ENCODE measurements at places on chromosomes 1 and 21.

GRCh38 chr1:203558064-203558760 lies 64.3 kb downstream of the OPTC start:
- peak; percentile 83 for DNase-seq

GRCh38 chr1:192475329-192475728 lies 100.2 kb upstream of the RGS1 start:
- DNase-seq: no peak

GRCh38 chr1:159868766-159869165 lies 6.3 kb upstream of the VSIG8 start:
- DNase-seq: no peak

DNA sequence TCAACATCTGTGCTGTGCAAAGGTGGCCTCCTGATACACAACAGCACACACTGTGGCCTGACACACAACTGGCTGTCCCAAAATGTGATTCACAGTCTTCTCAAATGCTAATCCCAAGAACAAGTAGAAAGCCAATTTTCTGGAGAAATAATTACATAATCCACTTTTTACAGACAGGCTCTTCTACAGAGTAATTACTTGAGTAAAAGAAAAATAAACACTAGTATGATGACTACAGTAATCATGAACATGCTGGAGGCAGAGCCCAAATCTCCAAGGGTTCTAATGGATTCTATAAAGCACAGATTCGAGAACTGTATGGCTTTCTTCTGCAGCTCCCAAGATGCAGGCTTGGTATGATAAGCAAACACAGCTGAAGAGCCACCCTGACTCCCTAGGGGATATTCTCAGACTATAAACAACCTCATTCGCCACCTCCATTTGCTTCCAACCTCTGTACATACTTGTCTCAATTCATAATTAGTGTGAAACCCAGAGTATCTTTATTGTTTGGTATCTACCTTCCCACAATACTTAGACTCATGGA lies 81.9 kb downstream of the SIPA1L2 start:
- no peak for DNase-seq

- DNase-seq: peak; percentile 76
These were observed 18.6 kb downstream of the NTPCR start for GRCh38 chr1:232968965-232969364.

DNA sequence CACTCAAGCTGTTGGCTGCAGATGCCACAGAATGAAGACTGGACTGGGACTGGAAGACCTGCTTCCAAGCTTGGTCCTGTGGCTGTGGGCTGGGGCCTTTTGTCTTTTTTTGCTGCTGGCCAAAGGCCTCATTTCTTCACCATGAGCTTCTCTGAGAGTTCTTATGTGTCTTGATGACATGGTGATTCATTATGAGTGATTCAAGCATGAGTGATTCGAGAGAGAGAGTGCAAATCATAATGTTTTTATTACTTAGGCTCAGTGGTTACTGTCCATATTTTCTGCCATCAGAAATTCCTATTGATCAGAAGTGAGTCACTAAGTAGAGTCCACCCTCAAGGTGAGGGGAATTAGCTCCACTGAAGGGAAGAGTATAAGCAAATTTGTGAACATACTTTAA lies 94.0 kb downstream of the PCP4 start:
- no peak for DNase-seq

DNA sequence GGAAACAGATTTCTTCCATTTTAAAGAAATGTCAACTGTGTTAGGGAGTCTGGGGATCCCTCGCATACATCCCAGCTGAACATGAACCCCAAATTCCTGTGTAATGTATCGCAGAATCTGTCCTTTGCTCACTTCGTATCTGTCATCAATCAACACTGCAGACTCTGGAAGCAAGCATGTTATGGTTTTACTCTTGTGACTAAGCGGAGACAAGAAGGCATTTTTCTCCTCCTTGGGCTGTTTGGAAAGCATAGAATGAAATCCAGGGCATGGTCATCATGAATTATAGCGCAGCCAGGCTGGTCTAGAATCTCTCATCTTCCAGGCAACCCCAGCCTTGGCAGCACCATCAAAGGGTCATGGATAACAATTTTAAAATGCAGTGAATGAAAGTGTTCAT lies 290.2 kb downstream of the KIF26B start:
- DNase-seq: no peak

DNA sequence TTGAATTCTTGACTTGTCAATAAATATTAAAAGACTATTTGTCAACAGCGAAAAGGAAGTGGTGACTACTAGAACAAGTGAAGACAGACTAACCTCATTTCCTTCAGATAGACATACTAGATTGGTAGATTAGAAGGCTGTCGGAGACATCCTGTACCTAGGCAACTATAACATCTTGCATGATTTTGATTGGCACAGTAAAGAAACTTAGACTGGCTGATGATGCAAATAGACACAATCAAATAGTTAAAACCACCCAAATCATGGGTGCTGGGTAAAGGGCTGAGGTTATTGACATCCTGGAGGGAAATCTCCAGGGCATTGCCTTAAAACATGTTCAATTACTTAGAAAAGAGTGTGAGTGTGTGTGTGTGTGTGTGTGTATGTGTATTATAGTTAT lies 85.9 kb upstream of the EDEM3 start:
- DNase-seq: no peak

DNA sequence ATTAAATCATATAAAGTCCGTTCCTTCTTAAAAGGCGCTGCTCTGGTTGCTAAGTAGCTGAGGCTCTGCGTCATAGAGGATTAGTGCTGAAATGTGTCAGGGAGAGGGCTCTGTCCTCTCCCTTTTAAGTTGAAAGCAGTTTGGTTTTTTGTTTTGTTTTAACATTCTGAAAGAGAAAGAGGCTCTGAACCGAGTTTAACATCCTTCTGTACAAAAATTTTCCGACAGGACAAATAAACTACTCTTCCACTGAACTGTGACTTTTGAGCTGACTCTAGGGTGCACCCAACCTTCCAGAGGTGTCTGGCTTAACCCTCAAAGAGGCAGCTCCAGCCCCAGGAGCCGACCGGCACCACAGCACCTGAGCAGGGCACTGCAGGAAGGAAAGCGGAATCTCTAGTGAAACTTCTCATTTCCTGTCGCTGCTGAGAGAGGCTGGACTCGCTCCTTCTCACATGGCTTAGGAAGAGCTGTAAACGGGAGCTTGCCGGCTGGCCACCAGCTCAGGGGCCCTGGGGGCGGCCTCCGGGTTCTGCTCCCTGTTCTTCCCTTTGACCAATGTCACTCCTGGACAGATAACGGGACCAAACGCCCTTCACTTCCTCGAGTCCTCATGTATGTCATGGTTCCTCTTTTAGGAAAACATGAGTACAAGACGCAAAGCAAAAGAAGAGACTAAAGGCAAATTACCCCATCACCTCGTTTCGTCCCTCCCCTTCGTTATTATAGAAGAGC lies 1.2 kb downstream of the VAV3 start:
- no peak for DNase-seq

- DNase-seq: no peak
These were observed 187.4 kb downstream of the DISC1 start for GRCh38 chr1:231814021-231814420.

GRCh38 chr1:181655756-181656155 lies 172.4 kb downstream of the CACNA1E start:
- peak; percentile 1 for DNase-seq

GRCh38 chr1:160206421-160207117 lies 1.4 kb downstream of the PEA15 start:
- DNase-seq: peak; percentile 77

DNA sequence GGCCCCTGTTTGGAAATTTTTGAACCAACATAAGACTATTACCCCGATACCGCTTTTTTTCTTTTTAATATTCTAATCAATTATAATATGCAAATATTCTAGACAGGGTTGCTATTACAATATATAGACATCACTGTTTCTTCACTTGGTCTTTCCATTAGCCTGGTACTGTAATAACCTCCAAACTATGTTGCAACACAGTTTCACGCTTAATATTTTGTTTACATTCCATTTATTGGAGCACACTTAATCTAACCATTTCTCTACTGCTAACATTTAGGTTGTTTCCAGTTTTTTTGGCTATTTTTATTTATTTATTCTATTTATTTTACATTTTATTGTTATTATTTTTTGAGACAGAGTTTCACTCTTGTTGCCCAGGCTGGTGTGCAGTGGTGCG lies 17.6 kb upstream of the NID1 start:
- no peak for DNase-seq

- no peak for DNase-seq
These were observed 783.2 kb upstream of the NEGR1 start for GRCh38 chr1:73065339-73066041.

- no peak for DNase-seq
These were observed 169.5 kb upstream of the L1TD1 start for GRCh38 chr1:62025154-62025553.

DNA sequence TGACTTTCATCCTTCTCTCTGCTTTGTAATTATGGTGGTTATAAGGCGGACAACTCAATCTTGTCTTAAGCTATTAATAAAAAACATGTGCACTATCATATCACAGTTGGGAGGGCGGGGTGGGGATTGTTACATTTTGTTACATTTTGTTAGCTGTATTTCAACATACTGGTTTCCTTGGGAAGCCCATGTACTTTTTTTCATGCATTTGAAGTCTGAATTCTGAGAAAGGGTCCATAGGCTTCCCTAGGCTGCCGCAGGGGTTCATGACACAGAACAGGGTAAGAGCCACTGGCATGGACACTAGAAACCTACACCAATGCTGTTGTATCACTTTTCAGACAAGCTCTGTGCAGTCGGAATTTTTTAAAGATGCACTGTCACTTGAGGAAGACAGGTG lies 178.8 kb downstream of the ETS2 start:
- no peak for DNase-seq

- DNase-seq: no peak
These were observed 505.5 kb downstream of the LMO4 start for GRCh38 chr1:87834151-87834550.

DNA sequence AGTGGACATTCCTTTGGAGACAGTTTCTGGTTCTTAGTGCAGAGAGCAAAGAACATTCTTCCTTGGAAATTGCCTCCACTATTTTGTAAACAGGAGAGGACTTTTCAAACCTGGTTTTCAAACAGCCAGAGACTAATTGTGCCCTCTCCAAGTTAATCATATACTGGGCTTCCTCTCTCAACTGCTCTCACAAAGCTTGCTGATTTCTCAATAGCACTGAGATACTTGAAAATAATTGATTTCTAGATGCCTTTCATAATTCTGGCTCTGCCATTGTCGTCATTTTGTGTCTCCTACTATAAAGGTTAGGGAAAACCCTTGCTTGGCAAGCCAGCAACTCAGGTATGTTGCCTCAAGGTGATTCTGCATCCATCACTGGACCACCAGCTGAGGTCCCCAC lies 56.0 kb downstream of the KCNJ15 start:
- no peak for DNase-seq

GRCh38 chr1:60229821-60230220 lies 156.3 kb upstream of the C1orf87 start:
- DNase-seq: no peak

- no peak for DNase-seq
These were observed 39.2 kb downstream of the KCNAB2 start for GRCh38 chr1:6084781-6085495.

DNA sequence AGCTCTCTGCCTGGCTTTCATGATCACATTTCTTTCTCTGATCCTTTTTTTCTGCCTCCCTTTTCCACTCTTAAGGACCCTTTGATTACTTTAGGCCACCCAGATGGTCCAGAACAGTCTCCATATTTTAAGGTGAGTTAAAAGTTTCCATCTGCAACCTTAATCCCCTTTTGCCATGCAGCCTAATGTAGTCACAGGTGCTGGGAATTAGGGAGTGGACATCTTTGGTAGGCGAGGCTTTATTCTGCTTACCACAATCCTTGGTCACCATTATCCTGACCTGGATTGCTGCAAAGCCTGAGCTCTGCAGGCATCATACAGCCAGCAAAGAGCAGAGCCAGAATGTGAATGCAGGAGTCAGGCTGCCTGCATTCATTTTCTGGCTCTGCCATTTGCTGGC lies 95.9 kb downstream of the XCL2 start:
- no peak for DNase-seq

GRCh38 chr1:182315167-182315556 lies 76.4 kb downstream of the GLUL start:
- no peak for DNase-seq

GRCh38 chr1:79059341-79059740 lies 52.8 kb upstream of the ADGRL4 start:
- no peak for DNase-seq

- peak; percentile 56 for DNase-seq
These were observed 101.7 kb upstream of the BEND5 start for GRCh38 chr1:48878191-48878940.

DNA sequence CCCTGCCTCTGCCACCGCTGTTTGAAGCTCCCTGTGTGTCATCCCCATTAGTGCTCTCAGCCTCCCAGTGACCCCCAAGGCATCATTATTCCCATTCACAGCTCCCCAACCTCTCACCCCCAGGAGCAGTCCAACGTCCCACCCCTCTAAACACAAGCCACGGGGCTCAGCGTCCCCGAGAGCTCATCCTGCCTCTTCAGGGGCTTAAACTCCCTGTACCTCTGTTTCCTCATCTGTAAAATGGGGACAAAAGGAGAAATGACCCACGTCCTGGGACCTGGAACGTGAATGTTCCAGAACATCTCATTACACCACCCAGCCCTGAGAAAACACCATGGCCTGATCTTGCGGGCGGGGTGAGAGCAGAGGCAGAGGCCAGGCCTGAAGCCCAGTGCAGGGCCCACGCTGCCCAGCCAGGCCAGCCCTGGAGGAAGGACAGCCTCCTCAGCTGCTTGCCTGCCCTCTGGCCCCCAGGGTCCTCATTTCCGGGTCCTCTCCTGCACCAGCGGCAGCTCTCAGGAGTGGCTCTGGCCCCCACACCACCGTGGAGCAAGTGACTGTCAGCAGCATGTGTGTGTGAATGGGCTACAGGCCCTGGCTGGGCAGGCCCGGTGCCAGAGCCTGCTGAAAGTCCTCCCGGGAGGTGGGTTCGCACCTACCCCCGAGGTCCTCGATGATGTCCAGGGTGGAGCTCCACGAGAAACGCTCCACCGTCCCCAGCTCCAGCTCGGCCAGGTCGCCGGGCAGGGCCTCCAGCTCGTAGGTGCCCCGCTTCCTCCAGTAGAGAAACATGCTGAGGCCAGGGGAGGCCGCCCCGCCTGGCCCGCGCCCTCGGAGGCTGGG lies 14.1 kb upstream of the PLEKHG5 start:
- DNase-seq: no peak

- DNase-seq: peak; percentile 67
These were observed 17.4 kb upstream of the GNG12 start for GRCh38 chr1:67850611-67851075.

GRCh38 chr1:246012341-246012740 lies 494.7 kb downstream of the SMYD3 start:
- no peak for DNase-seq

- DNase-seq: no peak
These were observed 1.5 kb upstream of the ACADM start for GRCh38 chr1:75722966-75723365.

- DNase-seq: no peak
These were observed 43.1 kb downstream of the DUSP10 start for GRCh38 chr1:221698579-221699349.

GRCh38 chr1:66282891-66283621 lies 250.9 kb upstream of the SGIP1 start:
- no peak for DNase-seq

GRCh38 chr21:33021667-33022066 lies 4.1 kb upstream of the OLIG2 start:
- no peak for DNase-seq

- no peak for DNase-seq
These were observed 611 bp upstream of the PIK3C2B start for GRCh38 chr1:204495078-204495753.

GRCh38 chr1:29753771-29754572 lies 517.6 kb downstream of the PTPRU start:
- no peak for DNase-seq

Data from astrocyte of the cerebellum (primary cell).